Left colon (tissue), 2 donors: ENCODE measurements at places on chromosomes 4 and X. TPM values are rescaled to one million over a fixed set of nuclear protein-coding genes. Genes with fewer than 3 reads are reported as not detected.

STPG2 gene
- 0.25 TPM for total RNA-seq

INTU gene
- total RNA-seq: 3.8 TPM

ZNF157 gene
- 0.17 TPM for total RNA-seq

EGF gene
- total RNA-seq: 3.9 TPM

AFP gene
- total RNA-seq: not detected

DNA sequence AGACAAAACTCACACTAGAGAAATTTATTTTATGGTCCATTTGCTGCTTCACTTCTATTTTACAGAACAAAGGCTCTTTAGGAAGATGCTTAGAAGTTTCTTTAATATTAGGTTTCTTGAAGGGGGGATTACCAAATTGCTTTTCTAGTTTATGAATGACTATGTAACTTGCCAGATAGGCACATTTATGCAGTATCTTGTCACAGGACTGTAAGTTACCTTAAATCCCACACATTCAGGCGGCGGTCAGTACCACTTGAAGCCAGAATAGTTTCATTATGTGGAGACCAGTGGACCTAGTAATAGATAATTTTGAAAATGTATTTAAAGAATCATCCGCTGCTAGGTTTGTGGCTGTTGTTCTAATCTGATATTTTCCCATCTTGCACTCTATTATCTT lies 18.3 kb downstream of the RBBP7 start:
- DNase-seq: no peak

DNA sequence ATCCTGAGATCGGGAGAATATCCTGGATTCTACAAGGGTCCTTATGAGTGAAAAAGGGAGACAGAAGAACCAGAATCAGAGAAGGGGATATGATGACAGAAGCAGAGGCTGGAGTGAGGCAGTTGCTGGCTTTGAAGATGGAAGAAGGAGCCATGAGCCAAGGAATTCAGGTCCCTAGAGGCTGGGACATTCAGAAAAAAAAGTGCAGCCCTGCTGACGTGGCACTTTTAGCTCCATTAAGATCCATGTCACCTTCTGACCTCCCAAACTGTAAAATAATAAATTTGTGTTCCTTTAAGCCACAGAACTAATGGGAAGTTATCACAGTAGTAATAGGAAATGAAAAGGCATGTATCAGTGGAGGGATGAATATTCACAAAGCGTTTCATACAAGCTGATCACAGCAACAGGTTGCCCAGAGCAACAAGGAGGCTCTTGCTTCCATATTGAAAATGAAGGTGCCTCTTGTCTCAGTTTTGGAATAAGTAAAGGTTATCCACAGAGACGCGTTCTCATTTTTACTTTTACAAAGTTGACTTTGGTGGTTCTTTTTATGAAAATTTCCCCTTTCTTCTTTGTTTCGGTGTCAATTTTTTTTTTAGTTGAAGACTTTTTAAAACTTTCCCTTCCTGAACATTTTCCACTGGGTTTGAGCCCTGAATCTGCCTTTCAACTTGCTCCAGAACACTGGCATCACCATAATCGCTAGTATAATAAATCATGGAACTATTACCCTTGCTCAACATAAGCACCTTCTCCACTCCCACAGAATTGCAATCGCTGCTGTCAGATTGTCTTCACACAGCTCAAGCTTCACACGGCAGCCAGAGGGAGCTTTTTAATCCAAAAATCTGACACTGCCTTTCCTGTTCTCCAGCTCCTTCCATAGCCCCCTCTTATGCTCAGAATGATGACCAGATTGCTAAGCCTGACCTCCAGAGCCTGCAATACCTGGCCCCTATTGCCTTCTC lies 127.6 kb upstream of the RBPJ start:
- no peak for DNase-seq

GRCh38 chr4:165515201-165515600 lies 136.4 kb downstream of the CPE start:
- DNase-seq: no peak

DNA sequence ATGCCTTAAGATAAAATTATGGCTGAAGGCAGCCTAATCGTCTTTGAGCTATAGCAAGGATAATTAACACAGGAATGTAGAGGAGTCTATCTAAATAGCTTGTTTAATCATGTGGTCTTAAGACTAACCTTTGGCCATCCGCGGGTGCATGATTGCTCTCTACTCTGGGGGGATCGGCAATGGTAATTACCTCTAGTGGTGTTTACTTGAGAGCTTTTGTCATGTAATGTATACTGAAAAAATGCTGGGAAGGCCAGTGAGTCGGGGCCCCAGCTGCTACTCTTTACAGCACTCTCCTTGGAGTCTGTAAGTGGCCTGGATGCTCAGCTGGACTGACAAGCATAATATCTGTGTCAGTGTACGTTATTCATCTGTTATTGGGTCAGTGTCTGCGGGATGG lies 65.5 kb upstream of the GNPDA2 start:
- DNase-seq: no peak

DNA sequence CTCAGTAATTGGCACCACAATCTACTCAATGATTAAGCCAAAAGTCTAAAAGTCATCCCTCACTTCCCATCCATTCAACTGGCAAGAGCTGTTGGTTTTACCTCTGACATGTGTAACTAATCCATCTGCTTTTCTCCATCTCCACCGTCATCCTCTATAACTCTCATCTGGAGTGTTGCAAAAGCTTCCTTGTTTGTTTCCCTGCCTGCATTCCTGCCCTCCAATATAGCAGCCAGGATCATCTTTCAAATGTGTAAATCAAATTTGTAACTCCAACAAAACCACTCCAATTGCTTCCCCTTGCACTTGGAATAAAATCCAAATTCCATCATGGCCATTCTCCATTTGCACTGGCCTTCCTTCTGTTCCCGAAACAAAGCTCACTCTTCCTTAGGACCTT lies 4.3 kb upstream of the PLAC8 start:
- no peak for DNase-seq

DNA sequence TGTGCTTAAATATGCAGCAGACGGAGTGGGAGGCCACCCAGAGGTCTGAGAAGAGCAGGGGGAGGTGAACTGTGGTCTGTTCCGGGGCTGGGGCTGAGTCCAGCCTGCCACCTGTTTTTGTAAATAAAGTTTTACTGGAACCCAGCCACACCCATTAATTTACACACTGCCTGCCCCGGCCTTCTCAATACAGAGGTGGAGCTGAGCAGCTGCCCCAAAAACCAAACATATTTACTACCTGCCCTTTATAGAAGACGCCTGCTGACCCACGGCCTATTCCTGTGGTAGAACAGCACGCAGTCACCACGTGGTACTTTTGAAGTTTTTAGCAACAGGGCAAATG lies 45.9 kb downstream of the FGFRL1 start:
- DNase-seq: peak; percentile 44
